ENCODE measurements at places on chromosomes 4 and X. TPM values are rescaled to one million over a fixed set of nuclear protein-coding genes. Genes with fewer than 3 reads are reported as not detected.
A peak's percentile ranks its signal among the peaks of the same experiment; 100 is the strongest.

GRCh38 chr4:78553529-78554060 lies 2.0 kb downstream of the ANXA3 start:
- DNase-seq: no peak

- no peak for DNase-seq
Observed at GRCh38 chr4:26028793-26029567, 115.0 kb downstream of the SMIM20 start.

DNA sequence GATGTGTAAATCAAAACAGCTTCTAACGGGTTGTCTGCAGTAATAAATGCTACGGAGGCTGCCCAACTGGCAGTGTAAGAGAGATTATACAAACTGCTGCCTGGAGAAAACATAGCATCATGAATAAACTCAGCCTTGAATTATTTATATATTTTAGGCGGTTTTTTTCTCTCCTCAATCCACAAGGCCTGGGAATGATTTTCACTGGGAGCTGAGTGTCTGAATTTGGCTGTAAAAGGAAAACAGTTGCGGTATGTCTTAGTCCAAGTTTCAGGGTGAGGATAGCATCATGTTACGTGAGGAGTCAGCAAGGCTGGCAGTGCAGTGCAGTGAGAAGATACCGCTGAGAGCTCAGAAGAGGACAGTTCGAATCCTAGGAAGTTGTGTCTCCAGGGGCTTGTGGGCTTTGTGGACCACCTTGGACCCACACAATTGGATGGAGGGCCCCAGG lies 291.5 kb upstream of the BOD1L1 start:
- DNase-seq: no peak

DNA sequence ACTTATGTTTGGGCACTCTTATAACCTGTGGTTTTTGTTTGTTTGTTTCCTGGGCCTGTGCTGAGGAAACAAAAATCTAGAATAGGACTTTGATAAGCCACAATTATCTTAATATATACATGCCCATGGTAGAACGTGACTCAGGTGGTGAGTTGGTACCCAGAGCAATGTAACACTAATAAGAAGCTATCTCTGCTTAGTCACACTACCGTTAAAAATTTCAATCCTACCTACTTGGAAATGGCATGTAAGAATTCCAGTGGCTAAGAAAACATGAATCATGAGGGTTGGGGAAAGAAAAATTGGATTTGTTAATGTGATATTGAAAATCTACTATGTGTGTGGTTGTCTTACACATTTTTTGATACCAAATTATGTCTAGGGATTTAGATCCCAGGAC lies 30.5 kb upstream of the ADGRG2 start:
- DNase-seq: peak; percentile 57

DNA sequence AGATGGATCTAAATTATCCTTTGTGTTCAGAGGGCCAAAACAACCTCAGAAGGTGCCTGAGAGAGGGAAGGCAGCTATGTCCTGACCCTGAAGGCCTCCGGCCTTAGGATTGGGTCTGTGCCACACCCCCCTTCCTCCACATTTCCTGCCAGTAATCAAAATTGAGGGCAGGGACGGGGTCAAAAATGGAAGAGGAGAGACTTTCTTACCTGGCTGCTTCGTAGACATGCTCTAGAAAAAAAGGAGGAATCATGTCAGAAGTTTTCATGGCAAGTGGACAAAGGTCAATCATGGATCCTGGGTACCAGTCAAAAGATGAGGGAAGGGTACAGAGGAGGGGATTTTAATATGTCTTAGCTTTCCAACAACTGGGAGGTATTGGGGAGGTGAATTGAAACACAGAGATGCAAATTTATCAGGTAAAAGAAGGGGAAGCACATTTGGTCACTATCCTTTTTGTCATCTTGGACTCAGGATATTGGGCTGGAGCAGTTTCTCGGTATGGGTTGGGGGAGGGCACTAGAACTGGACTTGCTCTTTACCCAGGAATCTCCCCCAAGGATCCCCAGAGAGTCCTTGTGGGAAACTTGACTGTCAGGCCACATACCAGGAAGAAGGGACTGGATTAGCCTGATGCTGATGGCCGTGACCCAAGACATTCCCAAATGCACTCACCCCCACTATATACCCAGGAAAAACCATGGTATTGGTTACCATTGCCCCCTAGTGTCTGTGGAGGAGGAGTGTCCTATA lies 17.1 kb downstream of the VSIG4 start:
- DNase-seq: no peak

GRCh38 chr4:114034189-114034588 lies 54.7 kb upstream of the ARSJ start:
- no peak for DNase-seq

GRCh38 chr4:166887457-166887856 lies 346.8 kb downstream of the SPOCK3 start:
- DNase-seq: no peak

DNA sequence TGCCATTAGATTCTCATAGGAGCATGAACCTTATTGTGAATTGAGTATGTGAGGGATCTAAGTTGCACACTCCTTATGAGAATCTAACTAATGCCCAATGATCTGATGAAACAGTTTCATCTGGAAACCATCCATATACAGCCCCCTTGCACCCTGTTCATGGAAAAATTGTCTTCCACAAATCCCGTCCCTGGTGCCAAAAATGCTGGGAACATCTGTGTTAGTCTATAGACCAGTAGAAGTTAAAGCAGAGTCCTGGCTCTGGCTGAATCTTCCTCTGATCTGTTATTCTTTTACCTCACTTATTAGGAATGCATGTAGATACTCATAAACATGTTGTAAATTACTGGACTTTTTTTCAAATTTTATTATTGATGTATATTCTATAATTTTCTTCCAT lies 29.2 kb downstream of the SULT1B1 start:
- DNase-seq: no peak

GRCh38 chr4:107155366-107155765 lies 119.3 kb upstream of the DKK2 start:
- no peak for DNase-seq

DNA sequence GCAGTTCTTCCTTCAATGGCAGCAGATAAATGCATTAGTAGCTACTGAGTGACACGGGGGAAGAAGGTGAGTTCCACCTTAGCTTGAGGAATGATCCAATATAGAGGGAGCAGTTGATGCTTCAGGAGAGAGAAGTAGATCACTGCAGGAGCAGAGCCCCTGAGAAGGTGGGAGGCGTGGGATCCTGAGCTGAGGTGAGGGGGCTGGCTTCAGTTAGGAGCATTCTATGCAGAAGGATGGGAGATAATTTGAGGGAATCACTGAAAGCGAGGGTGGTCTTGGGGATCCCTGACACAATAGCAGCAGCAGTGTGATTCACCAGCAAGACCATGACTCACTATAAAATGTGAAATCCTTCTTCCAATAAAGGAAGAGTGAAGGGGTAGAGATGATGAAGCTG lies 48.0 kb downstream of the XAGE2 start:
- DNase-seq: no peak

DNA sequence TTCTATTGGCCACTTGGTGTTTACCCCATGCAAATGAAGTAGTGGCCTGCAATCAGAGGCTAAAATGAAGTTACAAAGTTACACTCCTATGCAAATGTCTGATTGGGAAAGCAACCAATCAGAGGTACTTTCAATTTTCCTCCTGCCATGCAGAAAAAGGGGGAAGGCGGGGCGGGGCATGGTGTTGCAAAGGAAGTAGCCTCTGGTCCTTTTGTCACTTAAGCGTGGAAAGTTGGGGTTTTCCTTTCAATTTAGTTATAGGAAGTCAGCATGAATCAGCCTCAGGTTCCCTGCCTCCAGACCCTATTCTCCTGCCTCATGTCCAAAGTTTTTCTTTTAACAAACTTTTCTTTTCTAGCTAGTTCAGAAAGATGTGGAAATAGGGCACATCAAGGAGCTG lies 69.3 kb downstream of the GPC4 start:
- no peak for DNase-seq

DNA sequence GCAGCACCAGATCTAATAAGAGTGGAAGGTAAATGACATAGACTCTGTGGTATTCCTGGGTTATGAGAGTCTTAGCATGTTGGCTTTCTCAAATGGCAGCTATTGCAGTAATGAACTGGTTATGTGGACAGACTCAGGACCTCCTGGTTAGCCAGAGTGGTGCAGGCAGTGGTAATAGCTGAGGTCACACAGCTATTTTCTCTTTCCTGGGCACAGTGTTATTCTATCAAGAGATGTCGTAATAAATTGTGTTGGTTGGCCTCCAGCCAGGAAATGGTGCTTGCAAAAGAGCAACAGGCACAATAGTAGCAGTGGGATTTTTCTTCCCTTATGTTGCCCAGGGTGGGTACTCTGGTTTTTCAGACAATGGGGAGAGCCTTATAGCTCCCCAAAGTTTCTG lies 279.2 kb upstream of the FGF16 start:
- DNase-seq: no peak

DNA sequence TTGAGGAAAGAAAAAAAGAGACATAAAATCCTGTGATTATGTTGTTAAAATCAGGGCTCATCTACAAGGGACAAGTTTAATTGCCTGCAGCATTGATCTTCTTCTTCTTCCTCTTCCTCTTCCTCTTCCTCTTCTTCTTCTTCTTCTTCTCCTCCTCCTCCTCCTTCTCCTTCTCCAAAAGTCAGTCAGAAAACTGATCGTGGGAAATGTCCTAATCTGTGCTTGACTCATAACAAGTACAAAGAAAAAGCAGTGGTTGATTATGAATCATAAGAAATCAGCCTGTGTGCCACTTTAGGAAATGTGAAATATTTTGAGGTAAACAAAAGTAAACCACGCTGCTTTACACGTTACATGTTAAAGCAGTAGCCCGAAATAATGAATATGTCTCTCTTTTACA lies 2.7 kb upstream of the ATP10D start:
- no peak for DNase-seq

DNA sequence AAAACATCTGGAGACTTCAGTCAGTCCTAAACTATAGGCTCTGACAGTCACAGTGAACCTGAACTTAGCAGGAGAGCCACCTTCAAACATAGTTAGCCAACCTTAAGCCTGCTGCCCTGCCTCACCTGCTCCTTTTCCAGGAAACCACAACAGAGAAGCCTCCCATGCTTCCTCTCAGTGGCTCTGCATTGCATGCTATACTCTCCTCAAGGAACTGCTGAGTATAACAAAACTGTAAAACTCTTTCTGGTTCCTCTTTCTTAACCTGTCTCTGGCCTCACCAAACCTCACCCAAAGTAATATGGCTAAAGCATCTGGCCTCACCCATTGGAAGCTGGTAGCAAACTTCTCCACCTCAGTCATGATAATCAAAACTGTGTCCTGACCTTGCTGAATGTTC lies 122.1 kb downstream of the ANKRD50 start:
- DNase-seq: no peak

GRCh38 chr4:152620915-152621314 lies 58.9 kb downstream of the TMEM154 start:
- no peak for DNase-seq

DNA sequence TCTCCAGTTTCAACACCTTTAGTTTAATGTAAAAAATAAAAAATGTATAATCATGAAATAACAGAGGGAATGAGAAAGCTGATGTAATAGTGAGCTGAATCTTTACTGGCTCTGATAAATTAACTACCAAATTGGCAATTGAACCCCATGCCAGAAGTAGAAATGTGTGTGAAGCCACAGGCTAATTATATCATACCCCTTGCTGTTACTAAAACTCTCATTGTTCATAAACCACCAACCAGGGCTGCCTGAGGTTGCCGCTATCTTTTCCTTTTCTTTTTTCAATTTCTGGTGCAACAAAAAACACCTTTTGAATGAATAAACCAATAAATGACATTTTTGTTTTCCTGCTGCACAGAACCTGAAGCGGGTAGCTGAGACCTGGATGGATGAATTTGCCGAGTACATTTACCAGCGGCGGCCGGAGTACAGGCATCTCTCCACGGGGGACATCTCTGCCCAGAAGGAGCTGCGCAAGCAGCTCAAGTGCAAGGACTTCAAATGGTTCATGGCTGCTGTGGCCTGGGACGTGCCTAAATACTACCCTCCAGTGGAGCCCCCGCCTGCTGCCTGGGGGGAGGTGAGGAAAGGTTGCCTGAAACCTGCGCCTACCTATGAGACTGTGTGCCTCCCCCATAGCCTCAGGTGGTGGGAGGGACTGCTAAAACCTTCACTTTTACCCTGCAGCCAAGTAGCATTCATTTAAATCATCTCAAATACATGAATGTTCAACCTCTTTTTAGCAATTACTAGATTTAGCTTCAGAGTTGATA lies 216.7 kb upstream of the GALNT7 start:
- no peak for DNase-seq

- DNase-seq: no peak
Observed at GRCh38 chr4:158538176-158538575, 16.5 kb downstream of the RXFP1 start.

DNA sequence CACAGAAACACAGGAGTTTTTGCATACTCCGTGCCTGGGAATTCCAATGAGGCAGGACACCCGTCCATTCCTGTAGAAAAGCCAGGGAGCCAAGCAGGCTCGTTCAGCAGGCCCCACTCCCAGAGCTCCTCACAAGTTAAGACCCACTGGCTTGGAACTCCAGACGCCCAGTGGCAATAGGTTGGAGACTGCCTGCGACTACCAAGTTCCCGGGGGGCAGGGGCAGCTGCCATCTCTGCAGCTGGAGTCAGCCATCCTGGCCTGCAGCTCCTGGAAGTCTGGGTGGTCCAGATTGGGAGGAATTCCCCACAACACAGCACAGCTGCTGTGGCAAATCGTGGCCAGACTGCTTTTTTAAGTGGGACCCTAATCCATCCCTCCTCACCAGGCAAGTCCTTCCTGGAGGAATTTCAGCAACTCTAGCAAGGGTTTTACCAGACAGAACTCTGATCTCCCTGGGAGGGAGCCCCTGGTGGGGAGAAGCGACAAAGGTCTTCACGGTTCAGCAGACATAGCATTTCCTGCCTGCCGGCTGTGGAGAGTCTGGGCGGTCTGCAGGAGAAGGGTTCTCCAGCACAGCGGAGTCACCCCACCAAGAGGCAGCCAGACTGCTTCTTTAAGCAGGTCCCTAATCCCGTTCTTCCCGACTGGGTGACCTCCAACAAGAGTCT lies 231.9 kb downstream of the STPG2 start:
- peak; percentile 70 for DNase-seq

- no peak for DNase-seq
Observed at GRCh38 chrX:50180073-50180940, 20.5 kb downstream of the AKAP4 start.

DNA sequence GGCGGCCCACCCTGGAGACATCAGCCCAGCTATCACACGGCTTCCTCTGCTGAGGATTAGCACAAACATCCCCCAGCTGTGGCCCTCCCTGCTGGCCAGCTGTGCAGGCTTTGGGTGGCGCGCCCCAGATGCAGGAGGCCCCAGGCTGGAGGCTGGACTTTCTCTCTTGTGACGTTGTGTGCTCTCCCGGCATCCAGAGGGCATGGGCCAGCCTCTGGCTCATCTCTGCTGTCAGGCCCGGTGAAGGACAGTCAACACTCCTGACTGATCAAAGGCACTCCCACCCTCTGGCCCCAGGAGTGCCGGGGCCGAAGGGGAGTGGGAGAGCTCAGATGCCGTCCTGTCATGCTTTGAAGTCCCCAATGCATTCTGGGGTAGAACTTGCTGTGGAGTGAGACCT lies 29.9 kb upstream of the PJA1 start:
- DNase-seq: no peak

GRCh38 chr4:165208741-165209388 lies 1.5 kb downstream of the KLHL2 start:
- DNase-seq: peak; percentile 21

NUDT6 gene
- total RNA-seq: 10.0 TPM

TMEM154 gene
- total RNA-seq: 8.3 TPM

AKAP4 gene
- total RNA-seq: not detected

SOD3 gene
- 21.1 TPM for total RNA-seq

CT47B1 gene
- total RNA-seq: not detected

TGIF2LX gene
- not detected for total RNA-seq

EDA gene
- total RNA-seq: 0.87 TPM

PTPN13 gene
- total RNA-seq: 58.7 TPM

SPANXC gene
- total RNA-seq: not detected

CYTL1 gene
- 5.0 TPM for total RNA-seq

HSFX1 gene
- 2.2 TPM for total RNA-seq

BEX1 gene
- 0.20 TPM for total RNA-seq

YY2 gene
- total RNA-seq: 0.69 TPM

All from renal cortical epithelial cell (primary cell).